ENCODE measurements at places on chromosomes 3 and 15.

DNA sequence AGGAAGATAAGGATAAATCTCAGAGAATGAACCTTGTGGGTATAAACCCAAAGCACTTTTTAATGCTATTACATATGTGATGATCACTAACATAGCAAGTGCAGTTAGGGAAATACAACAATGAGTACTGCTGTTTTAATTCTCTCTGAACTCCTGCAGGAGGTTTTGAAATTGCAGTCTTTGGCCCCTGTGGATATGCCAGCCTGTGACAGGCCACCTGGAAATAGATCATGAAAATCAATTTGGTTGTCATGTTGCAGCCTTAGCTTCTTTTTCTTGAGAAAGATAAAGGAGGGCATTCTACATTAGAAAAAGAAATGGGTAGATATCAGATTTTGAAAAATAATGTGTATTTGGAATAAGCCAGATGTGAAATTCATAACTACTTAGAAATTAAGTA lies 103.6 kb downstream of the RSRC1 start:
- no peak for DNase-seq

DNA sequence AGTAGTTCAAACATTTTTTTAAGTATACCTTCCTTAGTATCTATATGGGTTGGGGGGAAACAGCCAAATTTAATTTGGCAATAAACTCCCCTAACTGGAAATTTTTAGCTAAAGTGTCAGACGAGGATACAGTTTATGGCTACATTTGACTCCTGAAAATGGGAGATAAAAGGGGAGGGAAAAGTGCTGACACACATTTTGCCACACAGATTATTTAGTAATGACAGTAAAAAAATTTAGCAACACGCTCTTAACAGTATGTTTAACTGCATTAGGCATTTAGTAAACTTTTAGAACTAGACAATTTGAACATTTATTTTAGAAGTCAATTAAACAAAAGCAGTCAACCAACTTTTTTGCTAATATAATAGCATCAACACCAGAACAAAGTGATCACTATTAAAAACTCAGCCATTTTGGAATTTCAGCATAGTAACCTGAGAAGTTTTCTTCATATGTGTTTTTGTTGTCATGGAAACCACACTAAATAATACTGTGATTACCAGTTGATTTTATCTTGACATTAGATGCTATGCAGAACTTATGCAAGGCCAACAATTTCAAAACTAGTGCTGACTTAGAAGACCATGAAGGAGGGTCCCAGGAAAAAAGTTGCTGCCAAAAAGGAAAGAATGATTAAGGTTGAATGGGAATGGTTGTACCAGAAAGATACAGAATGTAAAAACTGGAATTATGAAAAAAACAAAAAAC lies 47.0 kb upstream of the TFG start:
- no peak for DNase-seq

DNA sequence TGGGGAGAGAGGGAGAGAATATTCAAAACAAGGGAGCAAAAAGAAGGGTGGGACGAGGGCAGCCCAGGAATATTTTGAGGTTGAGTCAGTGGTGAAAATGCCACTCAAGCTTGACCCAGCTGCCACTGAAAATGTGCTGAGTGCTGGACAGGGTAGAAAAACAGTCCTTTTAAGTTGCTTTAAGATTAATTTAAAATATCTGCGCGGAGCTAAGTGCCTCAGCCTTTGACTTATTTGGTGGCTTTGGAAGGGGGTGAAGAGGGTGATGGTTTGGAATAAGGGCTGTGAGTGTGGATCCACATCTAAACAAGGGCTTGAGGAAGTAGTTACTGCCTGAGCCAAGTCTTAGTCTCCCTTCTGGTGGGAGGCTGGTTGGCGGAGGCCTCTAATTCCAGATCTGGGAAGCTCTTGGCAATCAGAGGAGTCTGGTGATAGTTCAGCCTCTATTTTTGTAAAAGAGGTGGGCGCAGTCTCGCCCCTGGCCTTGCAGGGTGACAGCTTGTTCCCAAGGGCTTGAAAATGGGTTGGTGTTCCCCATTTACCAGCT lies 280.8 kb upstream of the ROPN1 start:
- DNase-seq: no peak

DNA sequence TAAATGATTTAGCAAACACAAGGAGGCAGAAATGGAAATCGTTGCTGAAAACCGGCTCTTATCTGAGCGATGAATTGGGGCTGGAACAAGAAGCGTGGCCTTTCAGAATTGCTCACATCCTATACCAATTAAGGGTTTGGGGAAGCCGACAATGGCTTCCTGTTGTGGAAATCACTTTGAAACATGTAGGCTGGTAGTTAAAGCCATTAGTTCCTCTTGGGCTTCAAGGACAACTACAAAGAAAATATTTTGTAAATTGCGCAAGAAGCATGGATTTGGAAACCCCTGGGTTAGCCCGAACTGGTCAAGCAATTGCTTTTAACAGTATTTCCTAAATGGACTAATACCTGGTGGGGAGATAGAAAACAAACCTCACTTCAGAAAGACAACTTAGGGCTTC lies 182.4 kb downstream of the ADAMTS9 start:
- DNase-seq: no peak

DNA sequence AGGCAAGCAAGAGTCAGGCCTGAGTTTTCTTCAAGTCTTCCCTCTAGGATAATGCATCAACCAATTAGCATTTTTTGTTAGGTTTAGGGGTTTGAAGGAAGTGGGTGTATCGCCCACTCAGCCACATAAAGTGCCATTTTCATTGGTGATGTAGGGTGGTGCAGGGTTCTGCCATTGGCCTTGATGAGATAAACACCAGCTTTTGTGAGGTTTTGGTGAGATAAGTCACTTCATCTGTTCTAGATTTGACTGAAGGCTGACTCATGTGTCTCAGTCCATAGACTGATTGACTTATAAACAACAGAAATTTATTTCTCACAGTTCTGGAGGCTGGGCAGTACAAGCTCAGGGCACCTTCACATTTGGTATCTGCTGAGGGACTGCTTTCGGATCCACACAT lies 84.5 kb upstream of the C3orf80 start:
- no peak for DNase-seq

- no peak for DNase-seq
Measured at GRCh38 chr3:146800484-146800883, 195.3 kb upstream of the PLSCR5 start.

GRCh38 chr3:46536758-46537157 lies 29.3 kb downstream of the LRRC2 start:
- no peak for DNase-seq

GRCh38 chr3:134363381-134363755 lies 10.9 kb downstream of the AMOTL2 start:
- no peak for DNase-seq

DNA sequence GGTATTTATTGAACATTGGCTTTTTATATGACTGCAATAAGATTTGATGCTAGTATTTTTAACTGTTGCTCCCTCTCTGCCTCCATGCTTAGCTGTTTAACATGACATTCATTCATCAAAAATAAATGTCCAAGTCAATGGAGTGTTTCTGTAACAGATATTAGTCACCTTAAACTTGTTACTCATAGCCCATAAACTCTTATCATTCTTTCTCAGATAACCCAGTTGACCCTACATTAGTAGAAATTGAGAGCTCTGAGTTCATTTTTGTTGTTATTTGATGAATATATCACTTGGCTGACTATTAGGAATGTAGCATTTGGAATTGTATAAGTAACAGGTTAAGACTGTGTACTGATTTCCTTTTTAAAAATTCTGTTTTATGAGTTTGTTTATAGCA lies 201.1 kb downstream of the UBE2E2 start:
- no peak for DNase-seq

- peak; percentile 87 for DNase-seq
Measured at GRCh38 chr3:181711325-181712135, at the start of gene SOX2. TSS of gene SOX2 (plus strand) at chr3:181711925. CDS start at chr3:181712361, 436 bp downstream.

DNA sequence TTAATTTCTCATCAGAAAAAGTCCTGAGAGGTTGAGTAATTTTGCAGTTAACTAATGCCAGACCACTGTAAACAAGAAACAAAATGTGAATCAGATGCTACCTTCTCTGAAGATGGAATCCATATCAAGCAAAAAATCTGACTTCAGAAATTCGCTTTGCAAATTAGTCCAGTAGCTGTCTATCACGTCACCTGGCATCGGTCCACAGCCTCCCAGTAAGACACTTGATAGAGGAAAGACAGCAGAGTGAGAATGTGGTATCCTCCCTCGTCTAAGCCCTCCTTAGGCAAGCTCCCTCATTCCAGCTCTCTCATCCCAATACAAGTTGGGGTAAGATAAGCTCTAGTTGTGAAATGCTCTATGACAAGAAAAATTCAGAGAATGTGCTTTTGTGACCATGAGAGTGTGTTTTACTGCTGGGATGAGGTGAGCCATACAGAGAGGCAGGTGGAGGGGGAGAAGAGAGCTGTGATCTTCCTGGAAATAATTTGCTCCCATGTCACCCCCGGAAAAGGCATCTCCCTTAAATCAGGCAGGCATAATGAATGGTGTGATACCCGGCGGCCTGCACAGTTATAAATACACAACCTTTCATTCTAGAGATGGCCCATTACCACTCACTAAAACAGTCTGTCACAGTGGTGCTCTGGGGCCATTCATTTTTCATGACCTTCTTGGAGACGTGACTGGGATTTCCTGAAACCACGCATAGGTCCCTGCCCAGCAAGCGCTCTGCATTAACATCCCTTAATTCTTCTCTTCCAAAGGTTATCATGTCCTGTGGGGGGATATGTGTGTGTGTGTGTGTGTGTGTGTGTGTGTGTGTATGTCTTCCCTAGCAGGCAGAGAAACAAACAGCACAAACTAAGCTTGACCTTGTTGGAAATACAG lies 602.0 kb upstream of the KCNMB2 start:
- DNase-seq: no peak

DNA sequence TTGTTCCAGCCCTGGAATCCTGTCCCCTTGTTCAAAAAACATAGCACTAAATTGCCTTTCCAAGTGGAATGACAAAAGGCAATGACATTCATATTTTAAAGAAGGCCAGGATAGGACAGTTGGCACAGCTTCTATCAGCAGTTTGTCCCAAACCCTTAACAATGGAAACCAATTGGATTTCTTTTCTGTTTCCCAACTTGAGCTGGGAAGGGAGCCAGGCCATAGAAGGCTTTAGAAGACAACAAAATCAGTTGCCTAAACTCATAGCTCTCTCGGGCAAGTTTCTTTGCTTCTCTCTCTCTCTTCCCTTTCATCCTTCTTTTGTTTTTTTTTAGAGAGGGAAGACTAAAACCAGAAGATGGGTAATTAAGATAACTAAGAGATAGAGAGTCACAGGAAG lies 227.7 kb upstream of the TPRG1 start:
- no peak for DNase-seq

GRCh38 chr15:68471541-68471940 lies 39.6 kb upstream of the ITGA11 start:
- DNase-seq: no peak

GRCh38 chr3:58198804-58199203 lies 12.0 kb downstream of the DNASE1L3 start:
- DNase-seq: no peak

- DNase-seq: no peak
Measured at GRCh38 chr15:101650145-101650544, 2.0 kb downstream of the TM2D3 start.

GRCh38 chr3:138872632-138873031 lies 37.9 kb upstream of the PIK3CB start:
- DNase-seq: no peak

DNA sequence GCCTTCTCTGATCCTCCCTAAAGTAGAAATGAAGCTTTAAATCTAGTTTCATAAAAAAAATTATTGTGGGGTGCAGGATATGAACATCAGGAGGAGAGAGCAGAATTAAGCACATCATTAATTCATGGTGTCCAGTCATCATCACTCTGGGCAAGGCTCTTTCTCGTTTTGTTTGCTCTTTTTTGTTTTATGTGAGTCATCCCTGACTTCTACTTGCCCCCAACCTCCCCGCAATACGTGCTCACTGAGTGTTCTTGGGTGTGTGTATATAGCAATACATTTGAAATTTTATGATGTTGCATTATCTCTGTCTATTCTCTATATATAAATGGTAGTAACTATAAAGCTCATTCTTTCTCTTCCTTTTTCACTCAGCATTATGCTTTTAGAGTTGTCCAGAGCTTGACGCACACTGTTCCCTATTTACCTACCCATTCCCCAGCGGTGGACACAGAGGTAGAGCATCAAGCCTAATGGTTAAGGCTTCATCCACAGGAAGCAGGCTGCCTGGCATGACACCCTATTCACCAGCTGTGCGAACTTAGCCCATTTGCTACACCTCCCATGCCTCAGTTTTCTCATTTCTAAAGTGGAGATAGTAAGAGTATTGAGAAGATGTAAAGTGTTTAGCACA lies 72.3 kb downstream of the CD200R1L start:
- no peak for DNase-seq

DNA sequence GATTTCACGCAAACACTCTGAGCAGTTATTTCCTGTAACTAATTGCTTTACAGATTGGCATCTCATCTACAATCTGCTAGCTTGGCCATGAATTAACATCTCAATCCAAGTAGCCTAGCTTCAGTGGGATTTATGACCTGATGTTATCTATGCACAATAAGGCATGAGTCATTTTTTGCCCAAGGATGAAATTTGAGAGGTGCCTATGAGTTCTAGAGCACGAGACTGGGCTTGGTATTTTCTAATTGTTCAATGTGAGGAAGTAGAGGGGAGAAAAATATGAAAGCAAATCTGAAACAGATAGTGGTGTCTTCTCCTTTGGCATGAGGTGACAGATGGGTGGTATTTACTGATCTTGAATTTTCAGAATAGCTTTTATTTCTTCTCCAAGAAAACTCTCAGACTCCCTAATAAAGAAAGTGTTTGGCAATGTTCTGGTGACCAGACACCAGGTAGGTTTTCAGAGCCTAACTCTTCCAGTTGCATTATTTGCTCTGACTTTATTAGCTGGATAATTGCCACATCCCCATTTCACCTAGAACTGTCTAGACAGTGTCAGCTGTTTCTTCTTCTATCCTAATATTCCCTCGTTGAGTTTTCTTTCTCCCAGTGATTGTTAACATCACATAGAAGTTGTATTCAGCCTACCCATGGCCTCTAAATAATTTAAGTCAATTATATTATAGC lies 301.0 kb upstream of the UMPS start:
- DNase-seq: no peak

DNA sequence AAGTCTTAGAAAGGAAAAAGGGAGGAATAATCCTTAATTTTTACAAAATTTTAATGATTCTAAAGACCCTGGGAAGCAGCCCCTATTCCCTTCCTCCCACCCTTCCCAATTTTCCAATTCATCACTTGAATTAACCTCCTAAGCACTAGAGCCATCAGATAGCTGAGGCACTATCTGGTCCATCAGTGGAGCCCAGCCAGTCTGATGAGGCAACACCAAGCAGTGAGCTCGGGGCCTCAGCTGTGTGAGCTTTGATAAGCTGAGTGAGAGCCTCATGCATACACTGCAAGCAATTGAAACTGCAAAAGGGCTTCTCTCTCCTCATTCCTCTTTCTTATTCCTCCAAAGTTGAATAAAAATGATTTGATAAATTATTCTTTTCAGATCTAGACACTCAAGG lies 31.9 kb downstream of the TUSC7 start:
- peak; percentile 11 for DNase-seq

DNA sequence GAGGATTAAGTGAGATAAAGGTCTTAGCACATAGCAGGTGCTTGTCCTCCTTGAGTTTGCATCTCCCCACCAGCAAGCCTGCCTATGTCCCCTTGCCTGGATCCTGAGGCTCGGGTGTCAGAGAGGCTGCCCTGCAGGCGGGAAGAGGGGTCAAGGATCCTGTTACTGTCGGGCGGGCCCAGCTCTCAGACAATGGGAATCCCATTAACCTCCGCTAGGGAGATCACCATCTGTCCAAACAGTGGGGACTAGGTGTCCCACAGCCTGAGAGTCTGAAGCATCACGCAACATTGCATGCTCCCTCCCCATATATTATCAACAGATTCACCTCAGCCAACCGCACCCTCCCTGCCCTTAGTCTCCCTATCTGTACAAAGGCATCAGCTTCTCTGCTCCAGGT lies 151.4 kb downstream of the FBLN2 start:
- no peak for DNase-seq

All from amygdala (tissue), 56 donors.